ENCODE measurements at places on chromosomes 3 and 15.

GRCh38 chr3:127172781-127173515 lies 20.0 kb upstream of the PRR23E start:
- peak; percentile 22 for DNase-seq

- DNase-seq: no peak
Measured at GRCh38 chr15:63576441-63576840, 20.7 kb upstream of the FBXL22 start.

- DNase-seq: no peak
Measured at GRCh38 chr3:47910777-47911440, 105.3 kb downstream of the MAP4 start.

- peak; percentile 43 for DNase-seq
Measured at GRCh38 chr3:55795296-55795695, 308.2 kb upstream of the WNT5A start.

DNA sequence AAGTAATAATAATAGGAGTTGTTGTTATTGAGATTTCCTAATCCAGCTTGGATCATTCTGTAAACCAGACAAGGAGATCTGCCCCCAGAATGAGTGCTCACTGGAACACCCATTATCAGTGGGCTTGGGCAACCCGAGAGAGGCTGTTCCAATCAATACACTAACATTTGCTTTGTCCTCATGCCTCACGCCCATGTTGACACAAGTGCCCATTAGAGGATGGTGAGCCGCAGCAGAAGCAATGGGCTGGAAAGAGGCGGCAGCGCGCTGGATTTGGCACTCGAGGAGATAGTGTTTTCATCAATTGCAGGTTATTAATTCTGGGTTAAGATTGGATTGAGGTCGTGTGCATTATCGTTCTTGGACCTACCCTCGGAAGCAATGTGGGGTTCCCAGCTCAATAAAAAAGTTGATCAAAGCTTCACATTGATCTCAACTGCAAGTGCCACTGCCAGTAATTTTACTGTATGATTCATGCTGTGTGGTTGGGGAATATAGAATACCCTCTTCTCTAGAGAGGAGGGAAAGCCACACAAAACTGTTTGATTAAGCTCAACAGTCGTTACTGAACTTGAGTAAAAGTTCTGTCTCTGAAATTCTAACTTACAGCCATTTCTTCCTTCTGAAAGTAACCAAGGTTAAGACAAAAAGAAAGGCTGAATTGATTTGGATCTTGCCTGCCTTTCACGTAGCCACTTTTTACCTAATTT lies 15.7 kb downstream of the LYZL4 start:
- DNase-seq: peak; percentile 28

DNA sequence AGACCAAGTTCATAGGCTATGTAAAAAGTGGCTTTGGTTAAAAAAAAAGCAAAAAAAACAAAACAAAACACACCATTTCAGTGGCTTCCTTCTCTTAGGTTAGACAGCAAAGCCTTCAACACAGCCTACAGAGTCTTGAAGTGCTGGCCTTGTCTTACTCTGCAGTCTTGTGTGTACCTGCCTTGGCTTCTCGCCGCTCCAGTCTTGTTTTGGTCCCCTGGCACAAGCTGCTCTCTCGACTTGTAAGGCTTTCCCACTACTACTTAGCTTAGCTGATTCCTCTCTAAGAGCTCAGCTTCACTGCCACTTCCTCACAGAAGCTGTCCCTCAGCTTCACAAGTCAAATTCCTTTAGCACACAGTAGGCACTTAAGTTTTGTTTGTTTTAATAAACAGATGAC lies 63.0 kb downstream of the ST3GAL6 start:
- DNase-seq: no peak

GRCh38 chr3:191502583-191502982 lies 41.6 kb downstream of the PYDC2 start:
- DNase-seq: no peak

DNA sequence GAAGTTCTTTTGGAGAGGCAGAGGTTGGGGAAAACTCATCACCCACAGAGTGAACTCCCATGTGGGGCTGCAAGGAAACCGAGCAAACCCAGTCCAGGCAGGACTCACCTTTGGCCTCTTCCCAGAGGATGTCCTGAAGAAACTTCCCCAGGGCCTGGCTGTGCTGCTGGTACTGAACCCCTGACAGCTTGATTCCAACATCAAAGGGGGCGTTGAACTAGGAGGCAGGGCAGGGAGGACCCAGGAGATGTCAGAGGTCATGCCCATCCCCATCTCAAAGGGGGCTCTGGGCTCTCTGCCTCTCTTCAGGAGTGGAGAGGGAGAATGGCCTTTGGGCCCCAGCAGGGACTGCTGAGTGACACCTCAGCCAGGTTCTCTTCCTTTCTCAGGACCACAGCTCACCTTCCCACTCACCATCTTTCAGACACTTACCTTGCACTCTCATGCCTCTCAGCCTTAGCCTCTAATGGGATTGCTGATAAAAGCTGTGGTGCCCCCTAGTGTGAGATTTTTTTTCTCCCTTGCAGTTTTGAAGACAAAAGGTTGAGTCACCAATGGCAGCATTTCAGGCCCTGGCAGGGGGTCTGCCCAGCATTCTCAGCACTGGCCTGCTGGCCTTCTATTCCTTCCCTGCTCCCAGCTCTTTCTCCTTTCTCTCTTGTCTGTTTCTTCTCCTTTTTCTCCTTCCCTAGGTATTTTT lies 6.0 kb downstream of the GHRL start:
- peak; percentile 78 for DNase-seq

- no peak for DNase-seq
Measured at GRCh38 chr3:16354291-16354690, 89.3 kb downstream of the OXNAD1 start.

DNA sequence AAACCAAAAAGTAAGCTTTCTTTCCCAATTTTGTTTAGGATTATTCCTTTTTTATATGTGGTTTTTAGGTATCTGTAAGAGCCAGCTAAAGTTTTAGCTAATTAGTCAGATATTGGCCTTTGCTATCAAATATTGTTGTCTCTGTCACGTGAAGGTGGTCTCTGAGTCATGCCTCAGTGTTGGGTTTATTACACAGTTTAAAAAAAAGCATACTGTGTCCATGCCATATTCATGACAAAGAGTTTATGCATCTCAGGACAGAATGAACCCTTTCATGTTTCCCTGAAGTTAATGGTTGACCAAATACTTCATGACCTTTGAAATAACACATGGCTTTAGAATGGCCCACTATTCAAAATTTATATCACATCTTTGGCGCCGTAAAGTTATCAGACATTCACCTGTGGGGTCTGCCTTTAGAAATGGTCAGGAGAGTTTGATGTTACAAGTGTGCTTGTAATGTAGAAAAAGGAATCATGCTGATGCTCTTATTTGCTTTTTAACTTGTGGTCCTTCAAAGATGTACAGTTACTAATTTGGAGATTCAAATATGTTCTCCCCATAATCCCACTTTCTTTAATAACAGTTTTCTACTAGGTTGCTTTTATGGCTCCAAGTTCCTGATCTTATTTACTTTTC lies 101.5 kb downstream of the MYRIP start:
- no peak for DNase-seq

- DNase-seq: peak; percentile 5
Measured at GRCh38 chr3:125647318-125648014, 52.2 kb upstream of the OSBPL11 start.

DNA sequence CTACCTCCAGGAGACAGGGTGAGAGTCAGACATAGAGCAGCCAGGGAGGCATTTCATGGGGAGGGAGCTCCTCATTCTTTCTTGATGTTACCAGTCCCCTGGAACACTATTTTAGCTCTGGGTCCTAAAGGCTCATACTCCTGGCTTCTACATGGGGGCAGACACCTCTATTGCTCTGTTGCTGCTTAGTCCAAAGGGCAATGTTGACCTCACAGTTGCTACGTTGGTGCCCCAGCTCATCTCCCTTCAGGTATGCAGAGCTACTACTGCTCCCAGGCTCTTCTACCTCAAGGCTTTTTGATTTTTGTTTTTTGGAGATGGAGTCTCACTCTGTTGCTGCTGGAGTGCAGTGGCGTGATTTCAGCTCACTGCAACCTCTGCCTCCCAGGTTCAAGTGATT lies 245.6 kb upstream of the LRRFIP2 start:
- DNase-seq: no peak

DNA sequence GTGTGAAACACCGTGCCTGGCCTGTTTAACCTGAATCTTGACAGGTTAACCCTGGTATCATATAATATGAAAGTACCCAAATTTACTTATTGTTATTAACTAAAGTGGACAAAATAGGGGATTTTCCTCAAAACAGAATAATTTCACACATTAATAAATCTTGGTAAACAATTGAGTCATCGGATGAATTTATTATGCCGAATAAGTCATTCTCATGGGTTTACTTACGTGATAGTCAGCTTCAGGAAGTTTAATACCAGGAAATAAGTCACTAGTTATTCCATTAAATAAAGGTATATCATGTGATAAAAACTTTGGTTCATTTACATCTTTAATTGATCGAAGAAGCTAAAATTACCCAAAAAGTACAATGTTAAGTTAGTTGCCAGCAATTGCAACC lies 99.7 kb downstream of the DNAH12 start:
- DNase-seq: no peak

GRCh38 chr3:11536936-11537612 lies 106.6 kb downstream of the VGLL4 start:
- no peak for DNase-seq

DNA sequence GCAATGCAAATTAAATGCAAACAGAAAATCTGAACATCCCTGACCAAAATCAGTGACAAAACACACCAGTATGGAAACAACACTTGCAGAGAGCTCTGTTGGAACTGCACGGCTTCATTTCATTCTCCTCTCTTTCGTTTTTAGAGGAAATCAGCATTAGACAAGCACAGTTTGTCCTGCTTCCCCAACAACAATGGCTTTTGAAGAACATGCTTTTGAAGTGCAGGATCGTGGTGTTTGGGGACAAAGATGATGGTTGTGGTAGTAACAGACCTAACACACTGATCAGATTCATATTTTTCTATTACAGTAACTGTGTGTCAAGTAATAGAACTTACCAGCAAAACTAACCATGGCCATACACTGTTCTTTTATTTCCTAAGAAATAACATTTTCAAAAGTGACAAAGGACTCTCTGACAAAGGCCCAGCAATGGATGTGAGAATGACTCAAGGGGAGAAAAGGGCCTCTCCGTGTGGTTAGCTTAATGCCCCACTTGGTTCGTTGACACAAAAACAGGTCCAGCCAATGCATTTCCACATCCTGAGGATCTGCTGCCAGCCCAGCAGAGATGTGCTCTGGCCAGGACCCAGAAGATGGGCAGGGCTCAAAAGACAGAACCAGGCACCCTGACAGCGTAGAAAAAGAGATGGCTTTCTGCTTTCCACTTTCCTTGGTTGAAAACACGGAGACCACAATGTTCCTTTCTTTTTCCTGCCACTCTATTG lies 84.1 kb downstream of the CCNL1 start:
- no peak for DNase-seq

DNA sequence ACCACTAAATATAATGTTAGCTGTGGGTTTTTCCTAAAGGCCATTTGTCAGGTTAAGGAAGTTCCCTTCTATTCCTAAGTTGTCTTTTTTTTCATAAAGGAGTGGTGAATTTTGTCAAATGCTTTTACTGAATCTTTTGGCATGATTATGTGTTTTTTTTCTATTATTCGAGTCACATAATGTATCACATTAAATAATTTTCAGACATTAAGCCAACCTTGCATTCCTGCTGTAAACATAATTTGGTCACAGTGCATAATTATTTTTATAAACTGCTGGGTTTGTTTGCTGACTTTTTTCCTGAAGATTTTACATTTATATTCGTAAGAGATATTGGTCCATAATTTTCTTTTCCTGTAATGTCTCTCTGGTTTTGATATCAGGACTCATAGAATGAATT lies 101.8 kb upstream of the SPRED1 start:
- no peak for DNase-seq

GRCh38 chr3:67683522-67683921 lies 29.1 kb upstream of the SUCLG2 start:
- no peak for DNase-seq

GRCh38 chr3:171890398-171890797 lies 47.2 kb downstream of the TMEM212 start:
- no peak for DNase-seq

DNA sequence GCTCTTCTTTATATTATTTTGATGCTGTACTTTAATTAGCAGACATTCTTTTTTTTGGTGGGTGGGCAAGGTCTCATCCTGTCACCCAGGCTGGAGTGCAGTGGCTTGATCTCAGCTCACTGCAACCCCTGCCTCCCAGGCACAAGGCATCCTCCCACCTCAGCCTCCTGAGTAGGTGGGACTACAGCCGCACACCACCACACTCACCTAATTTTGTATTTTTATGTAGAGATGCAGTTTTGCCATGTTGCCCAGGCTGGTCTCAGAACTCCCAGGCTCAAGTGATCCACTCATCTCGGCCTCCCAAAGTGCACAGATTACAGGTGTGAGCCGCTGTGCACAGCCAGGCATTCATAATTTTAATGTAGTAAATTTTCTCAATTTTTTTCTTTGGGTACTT lies 608.1 kb downstream of the ZNF385D start:
- DNase-seq: no peak

DNA sequence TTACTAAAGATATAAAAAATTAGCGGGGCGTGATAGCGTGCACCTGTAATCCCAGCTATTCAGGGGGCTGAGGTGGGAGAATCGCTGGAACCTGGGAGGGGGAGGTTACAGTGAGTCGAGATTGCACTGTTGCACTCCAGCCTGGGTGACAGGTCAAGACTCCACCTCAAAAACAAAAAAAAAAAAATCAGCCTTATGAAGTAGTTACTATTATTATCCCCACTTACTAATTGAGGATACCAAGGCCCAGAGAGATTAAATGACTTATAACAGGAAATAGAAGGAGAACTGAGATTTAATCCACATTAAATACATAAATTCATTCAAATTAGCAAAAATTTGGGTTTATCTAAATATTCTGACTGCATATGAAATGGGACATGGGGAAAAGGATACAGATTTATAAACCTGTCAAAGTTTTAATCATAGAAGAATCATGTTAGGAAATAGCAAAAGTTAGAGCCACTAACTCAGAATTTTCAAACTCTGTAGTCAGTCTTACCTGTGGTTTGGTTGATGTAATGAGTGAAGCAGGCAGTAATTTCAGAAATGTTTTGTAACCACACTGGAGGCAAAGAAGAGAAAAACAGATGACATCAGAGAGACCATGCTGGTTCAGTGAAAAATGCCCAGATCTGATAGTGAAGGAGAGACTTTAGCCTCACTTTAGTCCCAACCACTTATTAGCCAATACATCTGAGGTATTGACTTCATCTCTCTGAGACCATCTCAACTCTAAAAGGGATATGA lies 25.0 kb upstream of the ACAP2 start:
- no peak for DNase-seq

GRCh38 chr3:127529346-127530188 lies 61.0 kb downstream of the TPRA1 start:
- no peak for DNase-seq

DNA sequence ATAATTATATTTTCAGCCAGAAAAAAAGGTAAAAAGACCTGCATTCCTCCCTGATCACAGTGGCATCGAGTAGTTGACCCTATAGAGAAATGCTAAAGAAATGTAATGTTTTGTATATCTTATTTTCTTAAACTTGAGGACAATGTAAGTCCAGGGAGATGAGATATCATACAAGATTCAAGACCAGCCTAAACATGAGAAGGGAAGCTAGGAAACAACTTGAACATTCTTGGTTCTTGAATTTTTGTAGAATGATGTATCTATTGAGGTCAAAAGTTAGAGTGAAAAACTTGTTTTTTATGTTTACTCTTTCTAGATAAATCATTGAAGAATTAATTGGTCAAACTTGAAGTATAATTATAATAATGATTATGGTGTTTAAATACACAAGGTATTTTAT lies 497.7 kb upstream of the TBL1XR1 start:
- DNase-seq: no peak

- no peak for DNase-seq
Measured at GRCh38 chr3:49456466-49456865, 13.6 kb upstream of the DAG1 start.
